Small intestine (tissue), 16 donors: ENCODE measurements at places on chromosomes 12 and 14.

DNA sequence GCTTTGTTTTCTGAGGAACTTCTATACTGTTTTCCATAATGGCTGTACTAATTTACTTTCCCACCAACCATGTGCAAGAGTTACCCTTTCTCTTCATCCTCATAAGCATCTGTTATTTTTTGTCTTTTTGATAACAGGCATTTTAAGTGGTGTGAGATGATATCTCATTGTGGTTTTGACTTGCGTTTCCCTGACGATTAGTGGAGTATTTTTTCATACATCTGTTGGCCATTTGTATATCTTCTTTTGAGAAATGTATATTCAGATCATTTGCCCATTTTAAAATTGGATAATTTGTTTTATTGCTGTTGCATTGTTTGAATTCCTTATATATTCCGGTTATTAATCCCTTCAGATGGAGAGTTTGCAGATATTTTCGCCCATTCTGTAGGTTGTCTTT is 10.2 kb upstream of the HMGA2 start:
- DNase-seq: no peak

DNA sequence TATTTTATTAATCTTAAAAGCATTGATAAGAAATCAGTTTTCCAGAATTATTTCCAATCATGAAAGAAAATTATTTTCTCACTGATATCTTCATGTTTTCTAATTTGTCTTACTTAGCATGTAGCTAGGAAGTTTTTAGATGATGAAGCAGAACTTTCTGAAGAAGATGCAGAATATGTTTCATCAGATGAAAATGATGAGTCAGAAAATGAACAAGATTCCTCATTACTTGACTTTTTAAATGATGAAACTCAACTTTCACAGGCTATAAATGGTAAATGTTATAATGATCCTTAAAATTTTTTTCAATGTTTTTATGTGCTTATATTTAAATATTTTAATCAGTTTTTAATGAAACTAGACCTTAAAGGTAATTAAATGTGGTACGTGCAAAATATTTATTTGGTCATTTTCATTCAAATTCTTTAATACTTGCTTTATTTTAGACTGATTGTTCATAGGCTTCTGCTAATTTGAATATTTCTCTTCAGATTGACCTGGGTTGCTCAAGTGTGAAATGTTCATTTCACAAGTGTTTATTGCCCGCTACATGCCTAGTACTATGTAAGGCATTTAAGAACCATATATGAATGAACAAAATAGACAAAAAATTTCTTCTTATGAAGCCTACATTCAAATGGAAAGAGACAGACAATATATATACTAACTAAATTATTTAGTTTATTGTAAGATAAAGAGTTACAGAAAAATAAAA is 49.5 kb downstream of the FANCM start:
- no peak for DNase-seq

- no peak for DNase-seq
Observed at GRCh38 chr12:34394211-34395055, 372.1 kb downstream of the ALG10 start.

DNA sequence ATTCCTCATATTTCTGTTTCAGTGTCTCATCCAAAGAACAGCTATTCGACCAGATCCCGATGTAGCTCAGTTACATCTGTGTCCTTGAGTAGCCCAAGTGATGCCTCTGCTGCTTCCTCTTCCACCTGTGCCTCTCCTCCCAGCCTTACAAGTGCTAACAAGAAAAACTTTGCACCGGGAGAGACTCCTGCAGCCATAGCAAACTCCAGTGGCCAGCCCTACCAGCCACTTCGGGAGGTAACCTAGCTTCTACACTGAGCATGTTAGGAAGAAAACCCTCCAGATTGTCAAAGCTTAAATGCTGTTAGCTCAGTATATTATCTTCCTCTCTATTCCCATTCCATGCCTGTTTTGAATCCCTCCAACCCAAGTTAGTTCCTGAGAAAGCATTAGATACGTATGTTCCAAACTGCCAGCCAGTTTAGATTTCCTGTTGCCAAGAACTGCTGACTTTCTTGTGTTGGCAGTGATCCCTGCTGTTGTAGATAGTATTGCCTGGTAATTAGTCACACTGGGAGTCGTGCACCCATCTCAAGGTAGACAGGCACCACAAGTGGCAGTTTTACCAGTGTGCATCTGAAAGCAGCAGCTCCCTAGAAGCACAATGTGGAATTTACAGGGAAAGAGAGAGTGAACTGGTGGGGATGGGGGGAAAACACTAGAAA is 14.0 kb upstream of the KCNH3 start:
- no peak for DNase-seq

GRCh38 chr12:66044731-66045130 is 85.8 kb downstream of the LLPH start:
- no peak for DNase-seq

GRCh38 chr12:120693848-120694247 is 6.9 kb downstream of the MLEC start:
- DNase-seq: no peak

DNA sequence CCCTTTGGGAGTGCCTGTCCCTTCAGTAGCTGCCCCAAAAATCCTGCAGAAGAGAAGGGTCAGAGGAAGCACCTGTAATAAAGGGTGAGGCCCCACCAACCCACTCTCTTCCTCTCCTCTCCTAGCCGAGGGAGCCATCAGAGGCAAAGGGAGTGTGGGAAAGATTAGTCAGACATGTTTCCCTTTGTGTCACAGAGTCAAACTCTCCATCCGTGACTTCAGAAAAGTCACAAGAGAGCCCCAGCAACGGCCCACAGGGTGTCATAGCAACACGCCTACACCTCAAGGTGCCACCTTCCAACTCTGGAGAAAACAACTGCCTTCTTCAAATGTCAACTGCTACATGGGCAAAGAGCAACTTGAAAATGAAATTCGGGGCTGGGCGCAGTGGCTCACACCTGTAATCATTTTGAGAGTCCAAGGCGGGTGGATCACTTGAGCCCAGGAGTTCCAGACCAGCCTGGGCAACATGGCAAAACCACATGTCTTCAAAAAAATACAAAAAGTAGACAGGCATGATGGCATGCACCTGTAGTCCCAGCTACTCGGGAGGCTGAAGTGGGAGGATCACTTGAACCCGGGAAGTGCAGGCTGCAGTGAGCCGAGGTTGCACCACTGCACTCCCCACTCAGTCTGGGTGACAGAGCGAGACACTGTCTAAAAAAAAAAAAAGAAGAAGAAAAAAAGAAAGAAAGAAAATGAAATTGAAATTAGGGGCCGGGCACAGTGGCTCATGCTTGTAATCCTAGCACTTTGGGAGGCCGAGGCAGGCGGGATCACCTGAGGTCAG is 17.7 kb upstream of the CD27 start:
- no peak for DNase-seq

GRCh38 chr14:45868863-45869262 is 615.9 kb upstream of the MIS18BP1 start:
- no peak for DNase-seq

GRCh38 chr14:94548999-94549985 is 11.9 kb upstream of the SERPINA4 start:
- peak; percentile 68 for DNase-seq

DNA sequence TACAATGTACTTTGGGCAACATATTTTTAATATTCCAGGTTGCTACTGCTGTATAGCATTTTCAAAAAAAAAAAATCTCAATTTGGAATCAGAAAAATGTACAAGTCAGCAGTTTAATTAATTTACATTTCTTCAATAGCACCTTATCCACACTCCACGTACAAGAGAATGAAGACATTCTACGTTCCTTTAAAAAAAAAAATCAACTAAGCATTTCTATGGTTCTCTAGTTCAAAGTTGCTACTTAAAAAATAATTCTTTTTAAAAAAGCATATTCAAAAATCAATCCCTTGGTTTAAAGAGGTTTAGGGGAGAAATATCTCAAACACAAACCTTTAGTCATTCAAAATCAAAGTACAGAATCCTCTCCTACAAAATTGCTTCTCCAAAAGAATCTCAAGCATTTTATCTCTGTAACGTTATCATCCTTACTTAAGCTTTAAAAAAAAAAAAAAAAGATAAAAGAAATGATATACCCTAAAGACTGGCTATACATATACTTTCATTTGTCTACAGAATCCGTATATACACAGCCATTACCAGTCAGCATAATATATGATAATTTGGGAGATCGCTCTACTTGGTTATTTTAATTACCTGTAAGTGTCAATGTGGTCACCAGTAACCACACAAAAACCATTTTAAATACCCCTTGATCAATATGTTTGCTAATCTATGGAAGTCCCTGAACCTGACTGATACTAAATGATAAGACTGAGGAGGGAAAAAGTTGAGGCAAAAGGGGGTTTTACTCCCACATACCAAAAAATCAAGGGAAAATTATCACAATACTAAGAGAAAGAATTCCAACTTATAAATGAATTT is 2.7 kb downstream of the MED13L start:
- DNase-seq: no peak

GRCh38 chr12:102349079-102349478 is 131.3 kb downstream of the IGF1 start:
- DNase-seq: no peak

GRCh38 chr14:93734086-93734822 is 54.0 kb downstream of the PRIMA1 start:
- DNase-seq: no peak
